ENCODE measurements at places on chromosomes 12 and 14.

DNA sequence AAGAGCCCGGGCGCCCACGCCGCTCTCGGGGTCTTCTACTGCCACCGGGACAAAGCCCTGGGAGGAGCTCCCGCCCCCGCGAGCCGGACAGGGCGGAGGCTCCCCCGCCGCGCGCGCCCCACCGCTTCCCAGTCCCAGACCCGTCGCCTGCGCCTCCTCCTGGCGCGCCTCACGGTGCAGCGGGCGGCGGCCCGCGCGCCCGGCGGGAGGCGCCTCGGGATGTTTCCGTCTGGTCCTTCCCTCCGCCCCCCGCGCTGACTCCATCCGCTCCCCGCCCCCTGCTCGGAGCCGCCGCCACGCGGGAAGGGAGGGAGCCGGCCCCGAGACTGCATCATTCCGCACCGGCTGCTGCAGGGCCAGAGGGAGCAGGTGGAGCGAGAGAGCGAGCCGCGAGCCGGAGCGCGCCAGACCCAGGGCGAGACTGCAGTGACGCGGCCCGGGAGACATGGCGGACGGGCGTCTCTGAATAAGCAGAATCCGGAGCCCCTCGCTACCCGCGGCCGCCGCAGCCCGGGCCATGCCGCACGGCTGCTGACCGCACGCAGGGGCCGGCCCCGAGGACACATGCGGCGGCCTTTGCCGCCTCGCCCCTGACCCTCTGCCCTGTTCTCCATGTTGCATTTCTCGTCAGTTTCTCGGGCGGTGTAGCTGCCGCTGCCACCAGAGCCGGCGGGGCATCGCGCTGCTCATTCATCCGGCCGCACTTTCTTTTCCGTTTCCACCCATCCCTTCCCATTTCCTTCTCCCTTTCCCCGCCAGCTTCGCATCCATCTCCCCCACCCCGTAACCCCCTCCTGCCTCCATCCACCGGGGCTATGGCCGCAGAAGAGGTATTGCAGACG is at the start of gene BICD1:
BICD1 (plus strand) TSS at position 331 of the 842 bp plus-strand sequence; CDS start at position 816, 485 bp downstream.
- peak; percentile 88 for DNase-seq

DNA sequence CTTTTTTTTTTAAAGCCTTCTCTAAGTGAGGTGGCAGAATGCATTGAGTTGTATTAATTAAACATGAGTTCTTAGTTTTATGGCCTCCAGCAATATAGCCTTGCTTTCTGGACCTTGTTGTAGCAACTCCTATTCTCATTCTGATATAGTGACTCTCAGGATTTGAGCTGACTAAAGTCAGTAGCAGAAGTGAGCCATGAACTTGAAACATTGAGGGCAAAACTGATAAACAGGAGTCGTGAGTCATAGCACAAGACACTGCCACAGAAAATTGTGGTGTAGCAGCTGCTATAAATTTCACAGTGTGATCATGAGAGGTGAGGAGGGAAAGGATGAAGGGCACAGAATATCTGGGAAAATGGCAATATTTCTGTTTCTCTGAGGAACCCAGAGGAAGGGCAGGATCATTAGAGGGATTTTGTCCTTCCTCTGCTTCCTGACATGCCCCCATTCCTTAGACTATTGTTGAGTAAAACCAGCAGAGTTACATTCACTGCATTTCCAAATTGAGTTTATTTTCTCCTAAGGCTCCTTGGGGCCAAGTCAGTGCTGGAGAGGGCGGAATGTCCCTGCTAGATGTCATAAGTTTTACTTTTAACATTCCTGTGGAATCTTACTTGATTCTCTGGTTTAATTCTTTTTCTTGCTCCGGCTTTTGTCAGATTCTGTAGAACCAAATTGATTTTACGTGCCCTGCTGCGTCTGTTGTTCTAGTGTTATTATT is 7.5 kb downstream of the KLRG1 start:
- DNase-seq, result no peak

- no peak for DNase-seq
Measured at GRCh38 chr12:22032732-22033131, 13.3 kb upstream of the CMAS start.

- no peak for DNase-seq
Measured at GRCh38 chr14:96587823-96588385, 85.7 kb downstream of the PAPOLA start.

DNA sequence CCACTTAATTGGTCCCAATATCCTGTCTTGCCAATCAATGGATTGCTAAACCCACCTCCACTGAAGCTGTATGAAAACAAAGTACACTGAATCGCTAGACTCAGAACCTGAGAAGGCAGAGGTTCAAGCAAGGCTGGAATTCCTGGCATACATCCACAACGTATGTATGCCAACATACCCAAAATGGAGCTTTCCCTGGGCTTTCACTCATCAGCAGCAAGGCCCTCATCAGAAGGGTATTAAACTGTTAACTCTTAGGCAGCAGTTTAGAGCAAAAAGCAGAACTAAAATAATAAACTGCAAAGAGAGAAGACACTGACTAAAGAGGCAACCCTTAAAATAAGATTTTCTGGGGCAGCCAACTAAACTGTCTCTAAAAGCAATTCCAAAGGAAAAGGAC is 13.6 kb downstream of the MED13L start:
- no peak for DNase-seq
